ENCODE measurements at places on chromosomes 6 and 20.

DNA sequence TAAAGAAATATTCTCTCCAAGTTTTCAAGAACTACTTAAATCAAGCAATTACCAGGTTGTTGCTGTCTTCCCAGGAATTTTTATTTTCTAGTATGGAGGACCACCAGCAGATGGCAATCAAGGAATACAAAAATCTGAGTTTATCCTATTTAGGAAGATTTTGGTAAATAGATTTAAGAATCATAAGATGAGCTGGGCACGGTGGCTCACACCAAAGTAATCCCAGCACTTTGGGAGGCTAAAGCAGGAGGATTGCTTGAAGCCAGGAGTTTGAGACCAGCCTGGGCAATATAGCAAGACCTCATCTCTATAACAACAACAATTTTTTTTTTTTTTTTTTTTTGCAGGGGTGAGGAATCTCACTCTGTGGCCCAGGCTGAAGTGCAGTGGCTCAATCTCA, 19.3 kb upstream of the SEC63 start:
- DNase-seq = no peak

- DNase-seq = no peak
These were observed 5.4 kb downstream of the ZFP57 start for GRCh38 chr6:29675561-29675960.

DNA sequence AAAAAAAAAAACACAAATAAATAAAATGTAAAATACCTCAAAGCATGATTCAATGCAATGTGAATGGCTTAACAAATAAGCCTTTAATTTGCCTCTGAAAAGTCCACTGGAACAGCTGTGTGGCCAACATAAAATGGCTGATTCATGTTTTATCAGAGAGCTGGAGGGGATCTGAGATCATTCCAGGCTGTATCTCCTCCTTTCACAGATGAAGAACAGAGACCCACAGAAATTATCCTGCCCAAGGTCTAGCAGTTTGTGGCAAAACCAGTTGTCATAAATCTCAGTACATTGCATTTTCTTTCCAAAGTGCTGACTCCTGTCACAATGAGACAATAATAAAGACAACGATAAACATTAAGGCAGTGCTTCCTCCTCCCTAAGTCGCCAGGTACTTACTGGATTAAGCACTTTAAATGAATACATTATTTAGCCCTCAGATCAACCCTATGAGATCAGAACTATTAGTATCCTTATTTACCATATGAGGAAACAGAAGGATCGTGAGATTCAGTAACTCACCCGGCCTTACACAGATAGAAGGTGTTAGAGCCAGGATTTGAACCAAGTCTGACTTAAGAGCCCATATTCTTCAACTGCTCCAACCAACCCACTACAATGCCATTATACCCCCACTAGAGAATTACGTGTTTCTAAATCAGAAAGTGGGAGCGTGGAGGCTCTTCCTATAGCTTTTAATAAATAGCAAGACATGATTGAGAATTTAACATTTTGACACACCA, 118.3 kb downstream of the KIF13A start:
- no peak for DNase-seq

GRCh38 chr6:28802417-28803336, 121.1 kb downstream of the TRIM27 start:
- DNase-seq = no peak

DNA sequence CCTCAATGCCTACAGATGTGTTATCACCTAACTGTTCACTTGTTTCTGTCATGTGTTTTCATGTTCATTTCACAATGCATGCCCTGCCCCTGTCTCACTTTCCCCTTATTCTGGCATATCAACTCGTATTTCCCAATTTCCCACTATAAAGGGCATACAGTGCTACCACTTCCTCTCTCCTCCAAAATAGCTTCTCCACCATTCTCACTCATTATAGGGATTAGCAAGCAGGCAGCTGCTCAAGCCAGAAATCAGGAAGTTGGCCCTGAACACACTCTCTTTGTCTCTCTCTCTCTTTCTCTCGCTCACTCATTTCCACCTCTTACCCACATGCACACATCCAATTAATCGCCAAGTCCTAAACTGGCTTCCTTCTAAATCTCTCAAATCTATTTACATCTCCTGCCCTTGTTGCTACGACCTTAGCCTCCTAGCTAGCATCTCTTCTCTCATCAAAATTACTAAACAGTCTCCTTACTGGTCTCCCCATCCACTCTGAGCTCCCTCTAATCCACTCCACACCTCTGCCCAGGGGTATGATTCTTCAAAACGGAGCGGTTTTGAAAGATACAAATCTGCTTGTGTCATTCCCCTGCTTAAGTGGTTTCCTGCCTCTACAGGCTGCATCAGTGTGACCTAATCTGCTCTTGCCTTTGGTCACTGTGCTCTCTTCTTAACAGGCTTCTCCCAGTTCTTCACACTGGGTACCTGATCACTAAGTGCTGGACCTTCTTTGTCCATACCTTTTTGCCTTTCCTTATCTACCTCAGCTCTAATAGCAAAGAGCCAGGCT, 196.2 kb downstream of the BTBD9 start:
- no peak for DNase-seq

- DNase-seq = no peak
These were observed 391.2 kb downstream of the ADGRB3 start for GRCh38 chr6:69026243-69026642.

DNA sequence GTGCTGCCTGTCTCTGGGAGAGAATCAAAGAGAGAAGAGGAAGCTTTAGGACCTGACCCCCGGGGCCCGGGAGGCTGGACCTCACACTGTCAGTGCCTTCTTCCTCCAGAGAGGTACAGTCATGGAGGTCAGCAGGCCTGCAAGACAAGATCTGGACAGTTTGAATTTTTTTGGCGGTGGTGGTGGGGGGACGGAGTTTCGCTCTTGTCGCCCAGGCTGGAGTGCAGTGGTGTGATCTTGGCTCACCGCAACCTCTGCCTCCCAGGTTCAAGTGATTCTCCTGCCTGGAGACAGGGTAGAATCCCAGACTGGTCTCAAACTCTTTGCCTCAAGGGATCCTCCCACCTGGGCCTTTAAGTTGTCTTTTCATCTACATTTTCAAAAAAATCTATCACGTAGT, 34.4 kb downstream of the NR2E1 start:
- no peak for DNase-seq

GRCh38 chr20:62219992-62220665, at the start of gene HRH3:
TSS of gene HRH3 (minus strand) at chr20:62220278. CDS start at chr20:62219970, 308 bp downstream.
- peak; percentile 17 for DNase-seq

DNA sequence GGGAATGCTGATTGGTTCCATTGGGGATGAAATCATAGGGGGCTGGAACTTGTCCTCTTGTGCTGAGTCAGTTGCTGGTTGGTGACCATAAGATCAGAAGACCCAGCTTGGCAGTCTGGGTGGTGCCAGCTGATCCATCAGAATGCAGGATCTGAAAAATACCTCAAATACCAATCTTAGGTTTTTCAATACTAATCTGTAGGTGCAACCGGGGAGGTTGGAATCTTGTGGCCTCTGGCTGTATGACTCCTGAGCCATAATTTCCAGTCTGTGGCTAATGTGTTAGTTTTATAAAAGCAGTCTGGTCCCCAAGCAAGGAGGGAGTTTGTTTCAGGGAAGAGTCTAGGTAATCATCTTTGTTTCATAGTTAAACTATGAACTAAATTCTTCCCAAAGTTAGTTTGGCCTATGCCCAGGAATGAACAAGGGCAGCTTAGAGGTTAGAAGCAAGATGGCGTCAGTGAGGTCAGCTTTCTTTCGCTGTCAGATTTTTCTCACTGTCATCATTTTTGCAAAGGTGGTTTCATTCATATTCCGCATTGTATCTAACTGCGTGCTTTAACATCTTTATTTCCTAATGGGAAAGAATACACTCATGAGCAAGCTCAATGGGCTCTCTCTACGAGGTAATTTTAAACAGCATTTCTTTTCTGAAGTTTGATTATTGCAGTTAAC, 2.0 kb downstream of the ARMH2 start:
- no peak for DNase-seq

- no peak for DNase-seq
These were observed 19.4 kb upstream of the KCNB1 start for GRCh38 chr20:49501917-49502316.

- DNase-seq = no peak
These were observed 11.5 kb downstream of the ATXN1 start for GRCh38 chr6:16749516-16750485.

- no peak for DNase-seq
These were observed 30.9 kb upstream of the ASXL1 start for GRCh38 chr20:32327087-32327681.

DNA sequence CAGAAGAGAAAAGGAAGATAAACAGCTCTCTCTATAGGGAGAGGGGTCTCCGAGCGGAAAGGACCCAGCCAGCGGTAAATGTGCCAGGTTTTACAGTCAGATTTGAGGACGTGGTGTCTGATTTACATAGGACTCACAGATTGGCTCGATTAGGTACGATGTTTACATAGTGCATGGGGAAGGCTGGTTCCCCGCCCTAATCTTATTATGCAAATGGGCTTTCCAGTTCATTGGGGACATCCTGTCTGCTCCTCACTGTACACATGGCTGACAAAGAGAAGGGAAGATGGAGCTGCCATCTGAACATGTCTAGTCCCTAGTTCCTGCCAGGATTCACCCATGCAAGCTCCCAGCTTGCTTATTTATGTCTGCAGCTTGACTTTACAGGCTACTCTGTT, 119.9 kb downstream of the RNF144B start:
- no peak for DNase-seq

DNA sequence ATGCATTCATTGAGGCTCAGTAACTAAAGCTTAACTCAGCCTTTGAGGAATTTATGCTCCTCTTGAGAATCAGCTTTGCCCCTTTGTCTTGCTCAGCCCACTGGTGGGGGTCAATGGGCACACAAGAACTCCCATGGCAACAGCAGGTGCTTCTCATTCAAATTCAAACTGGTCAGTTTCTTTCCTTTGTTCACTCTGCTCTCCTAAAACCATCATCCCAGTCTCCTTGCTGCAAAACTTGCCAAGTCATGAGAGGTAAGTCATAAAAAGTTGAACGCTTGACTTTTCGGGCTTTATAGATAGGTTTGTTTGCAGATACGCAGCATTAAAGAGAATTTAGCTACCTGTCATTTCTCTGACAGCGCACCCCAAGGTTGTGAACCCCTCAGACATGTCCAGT, 146.8 kb downstream of the TFAP2A start:
- no peak for DNase-seq

DNA sequence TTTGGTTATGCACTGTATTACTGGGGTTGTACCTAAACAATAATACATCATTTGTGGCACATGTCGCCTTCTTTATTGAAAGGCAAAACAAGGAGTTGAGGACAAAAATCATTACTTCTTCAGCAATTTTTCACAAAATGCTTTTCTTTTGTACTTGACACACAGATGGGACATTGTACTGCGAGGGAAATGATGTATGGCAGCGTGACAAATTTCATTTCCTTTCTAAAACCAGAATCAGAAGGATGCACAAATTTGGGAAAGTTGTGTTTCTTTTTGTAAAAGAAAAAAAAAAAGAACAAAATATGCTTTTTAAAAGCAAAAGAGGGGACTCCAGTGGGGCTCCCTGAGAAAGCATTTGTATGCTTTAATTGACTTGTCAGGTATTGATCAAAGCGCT, 394.0 kb upstream of the SLC35B3 start:
- no peak for DNase-seq

- no peak for DNase-seq
These were observed 32.3 kb downstream of the MOXD1 start for GRCh38 chr6:132368916-132369481.

DNA sequence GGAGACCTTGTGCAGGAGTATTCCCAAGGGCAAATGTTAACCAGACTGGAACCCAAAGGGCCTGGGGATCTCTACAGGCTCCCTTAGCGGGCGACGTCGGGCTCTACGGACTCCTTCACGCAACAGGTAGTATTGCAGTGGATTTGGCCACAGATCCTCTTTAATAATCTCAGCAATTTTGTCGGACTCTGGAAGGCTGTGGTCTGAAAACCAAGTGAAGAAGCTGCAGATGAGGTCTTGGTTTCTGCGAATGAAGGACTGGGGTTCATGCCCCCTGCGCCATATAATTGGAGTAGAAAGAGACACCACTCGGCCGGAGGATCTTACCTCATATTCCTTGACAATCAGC, 1.3 kb downstream of the TSPYL1 start:
- DNase-seq = no peak

DNA sequence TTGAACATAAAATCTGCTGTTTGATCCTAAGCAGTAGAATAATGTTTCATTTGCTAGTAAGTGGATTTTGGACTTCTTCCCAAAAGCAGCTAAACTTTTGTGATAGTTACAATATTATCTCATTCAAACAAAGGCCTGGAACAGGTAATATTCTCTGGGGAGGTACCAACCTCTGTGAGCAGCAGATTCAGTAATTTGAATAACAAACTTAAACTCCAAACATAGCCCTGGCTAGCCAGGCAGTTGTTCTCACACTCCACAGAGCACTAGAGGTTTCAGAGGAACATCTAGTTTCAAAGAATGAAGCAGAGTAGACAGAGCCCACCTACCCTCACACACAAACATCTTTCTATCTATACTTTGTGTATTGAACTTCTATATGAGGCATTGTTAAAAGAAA, 40.9 kb downstream of the LGSN start:
- DNase-seq = no peak

- no peak for DNase-seq
These were observed 338.3 kb upstream of the CHD6 start for GRCh38 chr20:41956338-41957074.

GRCh38 chr6:132380358-132381029, 20.8 kb downstream of the MOXD1 start:
- no peak for DNase-seq

GRCh38 chr6:33785778-33786177, 3.2 kb downstream of the LEMD2 start:
- DNase-seq = no peak

DNA sequence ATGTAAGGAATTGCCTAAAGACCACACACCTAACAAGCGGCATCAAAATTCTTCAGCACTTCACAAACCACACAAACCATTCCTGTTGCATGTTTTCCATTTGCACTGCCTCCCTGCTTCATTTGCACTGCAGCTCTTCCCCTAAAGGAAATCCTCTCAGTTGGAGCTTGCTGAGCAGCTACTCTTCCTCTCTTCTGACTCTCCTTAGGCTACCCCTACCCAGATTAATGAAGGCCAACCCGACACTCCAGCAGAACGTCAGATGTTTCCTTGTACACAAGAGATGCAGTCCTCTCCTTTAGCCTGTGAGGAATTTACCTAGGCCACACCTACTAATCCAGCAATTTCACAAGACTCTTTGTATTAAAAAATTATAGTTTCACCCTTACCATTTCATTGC, 8.1 kb downstream of the BEND6 start:
- DNase-seq = no peak

GRCh38 chr6:127518191-127518709, 885 bp downstream of the MTCL3 start:
- DNase-seq = no peak

- DNase-seq = no peak
These were observed 33.9 kb upstream of the KIF13A start for GRCh38 chr6:18021166-18021850.

- DNase-seq = no peak
These were observed 35.9 kb downstream of the ID4 start for GRCh38 chr6:19873031-19873430.
